ENCODE measurements at places on chromosomes 12 and 14.
A peak's percentile ranks its signal among the peaks of the same experiment; 100 is the strongest.

GRCh38 chr12:15726027-15726877 is 62.9 kb downstream of the EPS8 start:
- DNase-seq = no peak

GRCh38 chr12:4855121-4855924 is 54.4 kb upstream of the KCNA1 start:
- peak; percentile 87 for DNase-seq

DNA sequence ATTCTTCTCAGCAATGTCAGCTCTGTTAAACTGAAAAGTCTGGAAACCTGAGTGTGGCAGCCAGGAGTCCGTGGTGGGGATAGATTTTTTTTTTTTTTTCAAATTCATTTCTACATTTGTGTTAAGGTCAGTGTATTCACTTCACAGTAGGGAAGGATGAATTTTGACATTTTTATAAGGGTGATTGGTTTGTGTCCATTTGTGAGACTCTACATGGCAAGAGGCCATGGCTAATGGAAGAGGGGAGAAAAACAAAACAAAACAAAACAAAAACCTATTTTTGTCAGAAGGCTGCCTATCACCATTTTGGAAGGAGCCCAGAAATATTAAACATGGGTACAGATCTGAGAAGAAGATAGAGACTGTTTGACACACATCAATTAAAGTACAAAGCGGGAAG is 176.1 kb downstream of the RMST start:
- peak; percentile 40 for DNase-seq

GRCh38 chr12:29273178-29273843 is 107.7 kb downstream of the ERGIC2 start:
- DNase-seq = no peak

DNA sequence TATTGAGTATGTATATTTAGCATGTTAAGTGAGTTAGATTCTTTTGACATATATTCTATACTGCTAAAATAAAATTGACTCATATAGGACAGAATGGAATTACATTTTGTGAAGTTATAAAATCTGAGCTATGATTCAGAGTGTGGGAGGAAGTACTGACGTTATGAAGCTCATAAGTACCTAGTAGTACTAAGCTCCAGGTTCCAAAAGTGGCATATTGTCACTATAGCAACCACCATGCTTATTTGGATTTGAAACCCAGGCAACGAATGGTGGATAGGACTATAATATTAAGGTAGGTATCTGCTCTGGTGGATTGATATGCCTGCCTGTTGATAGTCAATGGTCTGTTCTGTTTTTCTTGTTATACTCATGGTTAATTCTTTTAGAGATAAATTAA is 2.2 kb upstream of the FBXO33 start:
- DNase-seq = no peak

- DNase-seq = no peak
Measured at GRCh38 chr12:10354502-10354901, 35.3 kb downstream of the KLRK1 start.

DNA sequence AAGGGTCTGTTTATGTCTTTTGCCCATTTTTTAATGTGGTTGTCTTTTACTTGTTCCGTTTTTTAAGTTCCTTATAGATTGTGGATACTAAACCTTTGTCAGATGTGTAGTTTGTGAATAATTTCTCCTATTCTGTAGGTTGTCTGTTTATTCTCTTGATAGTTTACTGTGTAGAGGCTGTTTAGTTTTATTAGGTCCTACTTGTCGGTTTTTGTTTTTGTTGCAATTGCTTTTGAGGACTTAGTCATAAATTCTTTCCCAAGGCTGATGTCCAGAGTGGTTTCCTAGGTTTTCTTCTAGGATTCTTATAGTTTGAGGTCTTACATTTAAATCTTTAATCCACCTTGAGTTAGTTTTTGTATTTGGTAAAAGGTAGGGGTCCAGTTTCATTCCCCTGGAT is 33.9 kb downstream of the SLC39A9 start:
- no peak for DNase-seq

GRCh38 chr12:121423682-121424623 is 24.0 kb downstream of the RNF34 start:
- DNase-seq = no peak

DNA sequence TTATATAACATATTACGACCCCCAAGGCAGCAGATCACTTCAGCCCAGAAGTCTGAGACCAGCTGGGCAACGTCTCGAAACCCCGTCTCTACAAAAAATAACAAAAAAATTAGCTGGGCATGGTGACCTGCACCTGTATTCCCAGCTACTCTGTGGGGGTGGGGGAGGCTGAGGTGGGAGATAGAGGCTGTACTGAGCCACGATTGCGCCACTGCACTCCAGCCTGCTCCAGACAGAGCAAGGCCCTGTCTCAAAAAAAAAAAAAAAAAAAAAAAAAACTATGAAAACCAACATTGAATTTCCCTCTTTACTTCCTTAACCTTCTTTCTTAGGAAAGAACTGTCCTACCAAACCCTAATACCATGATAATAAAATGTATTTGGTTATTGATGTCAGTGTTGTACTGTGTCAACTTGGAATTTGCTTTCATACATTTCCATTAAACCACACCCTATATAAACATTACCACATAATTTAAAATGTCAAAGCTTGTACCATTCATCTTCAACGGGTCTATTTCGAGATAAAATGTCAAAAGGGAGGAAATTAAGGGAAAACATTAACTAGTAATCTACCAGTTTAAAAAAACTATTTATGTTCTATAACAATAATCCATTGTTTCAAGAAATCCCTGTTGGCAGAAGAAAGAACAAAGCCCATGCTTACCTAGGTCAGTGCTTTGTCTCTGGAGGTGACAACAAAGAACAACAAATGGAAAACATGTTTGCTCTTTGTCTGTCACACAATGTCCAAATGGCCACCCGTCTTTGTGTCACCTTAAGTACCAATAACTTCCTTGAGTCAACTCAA is 17.4 kb downstream of the GALNT4 start:
- peak; percentile 28 for DNase-seq

- DNase-seq = no peak
Measured at GRCh38 chr14:95818581-95818980, 58.1 kb upstream of the TUNAR start.

DNA sequence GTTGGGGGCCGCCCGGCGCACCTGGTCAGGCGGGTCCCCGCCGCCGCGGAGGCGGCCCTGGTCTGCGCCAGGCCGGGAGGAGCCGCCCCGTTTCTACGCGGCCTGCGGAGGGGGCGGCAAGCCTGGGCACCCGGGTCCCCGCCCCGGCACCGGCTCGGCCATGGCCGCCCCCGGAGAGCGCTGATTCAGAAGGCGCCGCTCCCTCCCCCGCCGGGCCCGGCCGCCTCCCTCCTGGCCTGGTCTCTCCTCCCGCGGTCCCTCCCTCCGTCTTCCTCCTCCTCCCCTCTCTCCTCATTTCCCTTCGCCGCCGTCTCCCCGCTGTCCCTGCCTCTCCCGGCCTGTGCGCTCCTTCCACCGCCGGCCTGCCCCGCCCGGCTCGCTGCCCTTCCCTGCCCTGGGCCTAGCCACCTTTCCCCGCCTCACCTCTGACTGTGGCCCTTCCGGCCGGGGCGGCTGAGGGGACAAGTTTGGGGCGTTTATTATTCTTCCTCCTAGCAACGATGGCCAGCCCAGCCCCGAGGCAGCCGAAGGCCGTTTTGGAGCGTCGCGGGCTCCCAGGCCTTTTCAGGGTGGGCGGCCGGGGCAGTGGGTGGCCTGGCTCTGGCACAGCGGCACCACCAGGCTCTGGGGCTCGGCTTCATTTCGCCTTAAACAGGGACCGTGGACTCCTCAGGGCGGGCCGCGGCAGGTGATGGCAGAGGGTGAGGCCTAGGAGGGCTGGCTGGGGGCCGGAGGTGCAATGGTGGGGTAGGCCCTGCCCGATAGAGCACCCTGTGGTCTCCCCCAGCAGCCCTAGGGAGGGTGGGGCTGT is 768 bp downstream of the CEP170B start:
- DNase-seq = peak; percentile 27

DNA sequence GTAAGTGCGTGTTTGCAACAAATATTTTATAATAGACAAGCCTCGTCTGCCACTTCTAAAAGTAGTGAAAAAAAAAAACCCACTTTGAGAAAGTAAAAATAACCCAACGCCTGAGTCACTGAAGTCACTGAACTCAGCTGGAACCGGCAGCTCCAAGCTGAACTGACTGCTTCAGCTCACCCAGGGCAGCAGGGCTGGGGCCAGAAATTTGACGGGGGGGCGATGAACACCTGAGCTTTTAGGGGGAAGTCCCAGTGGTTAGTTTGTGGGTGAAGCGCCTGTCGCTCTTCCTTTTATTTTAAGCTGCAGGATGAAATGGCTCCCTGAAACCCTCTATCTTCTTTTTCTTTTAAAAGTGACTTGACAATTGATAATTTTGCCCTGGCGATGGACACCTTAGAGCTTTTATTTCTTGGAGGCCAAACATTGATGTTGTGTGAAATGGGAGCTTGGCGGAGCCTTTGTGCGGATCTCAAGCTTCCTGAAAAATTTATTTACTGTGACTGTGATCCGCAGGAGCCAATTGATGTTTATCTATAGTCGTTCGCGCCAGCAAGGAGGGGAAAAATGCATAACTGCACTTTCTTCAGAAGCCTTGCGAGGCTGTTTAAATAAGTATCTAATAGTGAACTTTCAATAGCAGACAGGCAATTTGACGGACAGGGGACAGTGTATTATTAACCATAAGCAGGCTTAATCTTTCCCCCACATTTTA is 173.2 kb upstream of the MYL2 start:
- DNase-seq = no peak

DNA sequence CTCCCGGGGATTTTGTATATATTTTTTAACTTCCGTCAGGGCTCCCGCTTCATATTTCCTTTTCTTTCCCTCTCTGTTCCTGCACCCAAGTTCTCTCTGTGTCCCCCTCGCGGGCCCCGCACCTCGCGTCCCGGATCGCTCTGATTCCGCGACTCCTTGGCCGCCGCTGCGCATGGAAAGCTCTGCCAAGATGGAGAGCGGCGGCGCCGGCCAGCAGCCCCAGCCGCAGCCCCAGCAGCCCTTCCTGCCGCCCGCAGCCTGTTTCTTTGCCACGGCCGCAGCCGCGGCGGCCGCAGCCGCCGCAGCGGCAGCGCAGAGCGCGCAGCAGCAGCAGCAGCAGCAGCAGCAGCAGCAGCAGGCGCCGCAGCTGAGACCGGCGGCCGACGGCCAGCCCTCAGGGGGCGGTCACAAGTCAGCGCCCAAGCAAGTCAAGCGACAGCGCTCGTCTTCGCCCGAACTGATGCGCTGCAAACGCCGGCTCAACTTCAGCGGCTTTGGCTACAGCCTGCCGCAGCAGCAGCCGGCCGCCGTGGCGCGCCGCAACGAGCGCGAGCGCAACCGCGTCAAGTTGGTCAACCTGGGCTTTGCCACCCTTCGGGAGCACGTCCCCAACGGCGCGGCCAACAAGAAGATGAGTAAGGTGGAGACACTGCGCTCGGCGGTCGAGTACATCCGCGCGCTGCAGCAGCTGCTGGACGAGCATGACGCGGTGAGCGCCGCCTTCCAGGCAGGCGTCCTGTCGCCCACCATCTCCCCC is 777 bp downstream of the ASCL1 start:
- peak; percentile 61 for DNase-seq

DNA sequence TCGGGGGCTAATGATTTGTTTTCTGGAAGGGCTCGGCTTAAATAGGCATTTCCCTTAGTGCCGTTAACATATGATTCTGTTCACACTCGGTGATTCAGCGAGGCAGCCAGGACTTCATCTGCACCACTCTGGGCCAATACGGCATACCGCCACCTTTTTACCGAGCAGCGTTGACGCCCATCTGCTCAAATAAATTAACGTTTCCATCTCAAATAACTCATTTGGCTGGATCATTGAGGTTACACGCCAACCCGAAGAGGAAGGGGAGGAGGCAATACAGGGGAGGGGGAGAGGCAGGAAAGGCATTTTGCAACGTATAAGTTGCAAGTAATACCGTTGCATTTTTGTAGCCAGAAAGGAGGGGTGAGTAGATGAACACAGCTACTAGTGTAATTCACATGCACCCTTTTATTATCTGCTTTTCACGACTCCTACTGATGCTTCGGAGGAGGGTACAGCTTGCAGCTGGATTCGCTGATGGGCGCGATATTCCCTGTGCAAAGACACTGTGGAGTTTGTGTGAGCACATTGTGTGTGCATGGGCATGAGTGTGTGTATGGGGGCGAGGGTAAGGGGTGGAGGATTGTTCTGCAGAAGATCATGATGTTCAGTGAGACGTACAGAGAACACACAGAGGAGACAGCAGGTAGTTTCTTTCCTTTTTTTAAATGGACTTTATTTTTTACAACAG is 45.9 kb downstream of the MAP1LC3B2 start:
- DNase-seq = no peak

GRCh38 chr14:103668117-103668516 is 39.1 kb downstream of the KLC1 start:
- no peak for DNase-seq

- peak; percentile 8 for DNase-seq
Measured at GRCh38 chr12:9049520-9050133, 60.3 kb downstream of the KLRG1 start.

GRCh38 chr12:70240673-70241072 is 2.6 kb upstream of the CNOT2 start:
- no peak for DNase-seq

GRCh38 chr12:94338006-94338794 is 121.5 kb downstream of the CEP83 start:
- DNase-seq = no peak

GRCh38 chr14:102902086-102902485 is 20.4 kb upstream of the AMN start:
- no peak for DNase-seq

GRCh38 chr12:119486599-119487154 is 106.9 kb upstream of the TMEM233 start:
- DNase-seq = no peak

GRCh38 chr12:89765959-89766824 is 57.6 kb upstream of the ATP2B1 start:
- no peak for DNase-seq

DNA sequence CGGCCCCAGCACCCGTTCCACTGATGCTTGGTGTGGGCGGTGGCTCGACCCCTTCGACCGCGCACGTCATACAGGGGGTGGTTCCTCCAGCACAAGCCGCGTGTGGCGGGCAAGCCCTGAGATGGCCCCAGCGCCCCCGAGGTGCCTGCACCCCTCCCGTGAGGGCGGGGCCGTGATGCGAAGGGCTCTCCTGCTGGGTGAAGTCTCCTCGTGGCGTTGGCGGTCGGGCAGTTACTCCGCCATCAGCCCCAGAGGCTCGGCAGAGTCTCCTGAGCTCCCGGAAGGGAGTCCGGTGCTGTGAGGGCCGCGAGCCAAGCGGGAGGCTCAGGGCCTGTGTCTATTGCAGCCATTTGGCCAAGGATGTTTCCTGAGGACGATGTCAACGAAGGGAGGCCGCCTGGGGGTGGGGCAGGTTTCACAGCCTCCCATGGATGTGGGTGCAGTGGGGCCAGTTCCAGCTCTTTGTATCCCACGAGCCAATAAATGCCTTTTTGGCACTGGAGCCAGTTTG is 78.1 kb upstream of the GALNT9 start:
- no peak for DNase-seq

GRCh38 chr12:4141348-4142270 is 132.0 kb upstream of the CCND2 start:
- DNase-seq = no peak

DNA sequence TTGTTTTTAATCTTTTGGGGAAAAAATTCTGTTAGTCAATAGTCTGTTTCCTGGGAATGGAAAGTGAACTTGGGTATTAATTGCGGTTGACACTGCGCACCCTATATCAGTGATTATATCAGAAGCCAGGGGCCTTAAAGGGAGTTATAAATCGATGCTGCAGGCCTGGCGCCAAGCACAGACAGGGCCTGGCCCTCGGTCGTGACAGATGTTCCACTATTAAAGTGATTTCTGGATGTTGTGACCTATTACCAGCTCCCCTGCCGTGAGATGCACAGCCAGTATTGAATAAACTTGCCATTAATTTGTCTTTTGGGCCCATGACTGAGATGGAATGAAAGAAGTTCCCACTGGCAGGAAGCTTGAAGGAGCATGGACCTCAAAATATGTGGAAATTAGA is 45.1 kb upstream of the KITLG start:
- DNase-seq = no peak

GRCh38 chr14:100190126-100190525 is 30.7 kb upstream of the DEGS2 start:
- no peak for DNase-seq

All from NCI-H2081 (cell line).